ENCODE measurements at places on chromosomes 3 and 15. TPM values are rescaled to one million over a fixed set of nuclear protein-coding genes. Genes with fewer than 3 reads are reported as not detected.

The OCA2 gene
- under 0.01 TPM for total RNA-seq

DNA sequence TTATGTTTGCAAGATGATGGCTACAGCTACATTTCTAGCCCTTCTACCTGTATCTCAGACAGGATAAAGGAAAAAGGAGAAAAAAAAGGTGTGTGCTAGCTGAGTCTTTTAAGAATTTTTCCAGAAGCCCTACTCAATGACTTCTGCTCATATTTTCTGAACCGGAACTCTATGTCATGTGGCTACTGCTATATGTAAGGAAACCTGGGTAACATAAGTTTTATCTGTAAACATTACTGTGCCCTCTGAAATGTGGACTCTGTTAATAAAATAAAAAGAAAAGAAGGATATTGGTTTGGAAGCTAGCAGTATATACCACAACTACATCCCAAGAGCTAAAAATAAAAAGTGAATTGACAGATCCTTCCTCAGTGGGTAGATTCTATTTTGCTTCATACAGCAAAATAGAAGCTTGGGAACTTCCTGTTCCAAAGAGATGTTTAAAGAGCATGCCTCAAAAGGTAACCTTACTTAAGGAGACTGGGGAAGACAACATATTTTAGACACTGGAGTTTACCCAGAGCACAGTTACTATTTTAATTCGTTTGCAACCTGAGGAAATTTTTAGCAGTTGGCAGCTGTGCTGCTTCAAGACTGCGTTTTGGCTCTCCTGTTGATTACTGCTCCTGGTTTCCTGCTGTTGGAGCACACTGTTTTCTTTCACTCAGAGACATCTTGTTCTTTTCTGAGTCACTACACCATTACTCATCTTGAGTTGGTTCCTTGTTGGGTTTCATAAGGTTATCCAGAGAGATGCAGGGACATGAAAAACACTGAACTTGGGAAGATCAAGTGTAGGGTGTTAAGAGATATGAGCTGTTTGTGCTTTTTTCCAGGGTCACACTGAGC lies 280.7 kb downstream of the NFKBIZ start:
- DNase-seq: peak; percentile 68

DNA sequence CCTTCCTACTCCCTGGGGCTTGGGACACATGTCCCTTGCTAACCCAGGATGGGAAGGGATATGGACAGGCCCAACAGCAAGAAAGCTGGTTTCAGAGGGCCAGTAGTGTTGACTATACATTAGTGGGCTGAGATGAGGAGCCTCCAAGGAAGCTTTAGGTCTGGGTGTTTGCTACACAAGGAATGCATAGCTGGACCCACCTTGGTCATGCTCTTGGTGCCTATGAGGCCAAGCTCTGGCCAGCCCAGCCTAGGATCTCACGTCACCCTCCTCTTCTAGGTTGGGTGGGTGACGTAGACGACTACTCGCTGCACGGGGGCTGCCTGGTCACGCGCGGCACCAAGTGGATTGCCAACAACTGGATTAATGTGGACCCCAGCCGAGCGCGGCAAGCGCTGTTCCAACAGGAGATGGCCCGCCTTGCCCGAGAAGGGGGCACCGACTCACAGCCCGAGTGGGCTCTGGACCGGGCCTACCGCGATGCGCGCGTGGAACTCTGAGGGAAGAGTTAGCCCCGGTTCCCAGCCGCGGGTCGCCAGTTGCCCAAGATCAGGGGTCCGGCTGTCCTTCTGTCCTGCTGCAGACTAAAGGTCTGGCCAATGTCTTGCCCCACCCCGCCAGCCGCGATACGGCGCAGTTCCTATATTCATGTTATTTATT lies 653 bp upstream of the WDR6 start:
- DNase-seq: no peak

DNA sequence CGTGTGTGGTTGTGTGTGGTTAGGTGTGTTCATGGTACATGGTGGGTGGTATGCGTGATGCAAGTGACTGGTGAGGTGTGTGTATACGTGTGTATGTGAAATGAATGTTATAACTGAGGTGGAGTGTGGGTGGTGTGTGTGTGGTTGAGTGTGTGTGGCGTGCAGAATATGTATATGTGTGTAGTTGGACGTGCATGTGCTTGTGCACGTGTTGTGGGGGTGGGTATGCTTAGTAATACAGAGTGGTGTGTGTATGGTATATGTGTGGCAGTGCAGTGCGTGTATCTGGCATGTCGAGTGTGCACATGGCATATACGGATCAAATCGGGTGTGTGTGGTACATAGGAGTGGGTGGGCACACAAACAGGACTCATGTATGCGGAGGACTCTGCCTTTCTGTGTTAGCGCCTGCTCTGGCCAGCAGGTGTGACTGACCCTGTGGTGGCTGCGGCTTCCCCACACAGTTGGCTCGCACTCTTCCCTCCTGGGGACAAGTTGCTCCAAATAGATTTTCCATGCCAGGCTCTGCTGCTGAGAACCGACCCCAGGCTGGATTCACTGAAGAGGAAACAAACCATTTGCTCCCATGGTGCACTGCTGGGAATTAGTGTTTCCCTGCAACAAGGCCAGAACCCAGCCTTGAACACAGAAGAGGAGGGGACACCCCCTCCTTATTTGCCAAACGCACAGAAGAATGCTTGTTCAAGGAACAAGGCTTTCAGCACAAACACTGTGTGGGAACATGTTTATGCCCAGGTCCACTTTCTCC lies 1.2 kb upstream of the C3orf70 start:
- no peak for DNase-seq

Data from kidney epithelial cell (primary cell).